ENCODE measurements at places on chromosomes 3 and 15.

DNA sequence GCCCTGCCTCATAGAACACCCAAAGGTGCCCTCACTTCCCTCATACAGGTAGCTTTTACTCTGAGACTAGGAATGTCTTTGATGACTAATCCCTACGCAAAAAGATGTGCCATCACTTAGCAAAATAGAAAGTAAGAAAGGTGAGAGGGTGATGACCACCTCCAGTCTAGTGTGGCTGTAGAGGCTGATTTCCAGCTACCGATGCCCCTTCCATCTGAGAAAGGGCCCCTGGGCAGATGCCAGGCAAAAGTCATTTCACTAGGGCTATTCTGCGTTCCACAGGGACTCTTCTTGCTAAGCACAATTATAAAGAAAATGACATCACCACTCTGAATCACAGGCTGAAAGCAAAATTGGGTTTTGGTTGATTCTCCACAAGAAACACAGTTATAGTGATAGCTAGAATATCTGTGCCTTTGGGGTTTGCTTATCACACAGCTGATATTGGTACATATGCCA is 77.4 kb downstream of the RBPMS2 start:
- no peak for DNase-seq

GRCh38 chr3:14169871-14170270 is 8.5 kb downstream of the XPC start:
- DNase-seq: no peak

DNA sequence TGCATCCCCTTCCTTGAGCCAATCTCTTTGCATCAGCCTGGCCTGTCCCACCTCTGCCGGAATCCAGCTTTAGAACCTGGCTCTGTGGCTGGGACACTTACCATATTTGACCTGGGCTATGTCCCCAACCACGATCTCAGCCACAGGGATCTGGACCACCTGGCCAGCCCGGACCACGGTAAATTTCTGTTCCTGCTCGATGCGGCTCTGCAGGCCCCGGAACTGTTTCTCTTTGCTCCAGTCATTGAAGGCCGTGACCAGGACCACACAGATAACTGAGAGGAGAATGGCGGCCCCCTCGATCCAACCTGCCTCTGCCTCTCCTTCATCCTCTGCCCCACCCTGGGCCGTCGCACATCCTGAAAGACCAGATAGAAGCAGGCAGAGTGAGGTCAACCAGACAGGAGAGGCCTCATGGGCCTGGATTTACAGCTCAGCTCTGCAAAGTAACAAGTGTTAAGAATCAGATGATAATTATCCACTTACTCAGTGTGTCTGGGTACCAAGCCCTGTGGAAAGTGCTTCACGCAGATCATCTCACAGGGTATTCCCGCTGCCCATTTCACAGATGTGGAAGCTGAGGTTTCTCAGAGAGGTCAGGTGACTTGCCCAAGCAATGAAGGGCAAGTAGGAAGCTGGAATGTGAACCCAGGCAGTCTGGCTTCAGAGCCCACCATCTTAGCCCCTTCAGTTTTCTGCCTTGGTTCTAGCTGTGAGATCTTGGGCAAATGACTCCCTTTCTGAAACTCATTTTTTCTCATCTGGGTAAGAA is 81.3 kb upstream of the SEC13 start:
- no peak for DNase-seq

DNA sequence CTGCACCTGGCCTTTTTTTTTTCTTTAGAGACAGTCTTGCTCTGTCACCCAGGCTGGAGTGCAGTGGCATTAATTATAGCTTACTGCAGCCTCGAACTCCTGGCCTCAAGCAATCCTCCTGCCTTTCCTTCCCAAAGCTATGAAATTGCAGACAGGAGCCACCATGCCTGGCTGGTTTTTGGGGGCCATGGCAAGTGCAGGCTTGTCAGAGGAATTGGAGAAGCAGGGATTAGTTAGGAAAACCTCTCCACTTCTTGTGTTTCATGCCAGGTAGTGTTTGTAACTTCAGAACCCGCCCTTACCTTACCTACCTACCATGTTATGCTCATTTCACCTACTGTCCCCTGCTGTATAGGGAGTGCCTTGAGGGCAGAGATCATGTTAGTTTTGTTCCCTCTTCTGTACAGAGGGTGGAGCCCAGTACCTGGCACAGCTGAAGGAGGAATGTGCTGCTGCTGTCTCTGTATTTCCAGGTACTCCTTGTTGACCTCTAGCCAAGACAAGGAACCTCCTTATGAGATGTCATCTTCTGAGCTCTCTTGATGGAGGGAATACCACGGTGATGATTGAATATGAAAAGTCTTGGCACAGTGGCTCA is 43.8 kb downstream of the TRAK1 start:
- no peak for DNase-seq

DNA sequence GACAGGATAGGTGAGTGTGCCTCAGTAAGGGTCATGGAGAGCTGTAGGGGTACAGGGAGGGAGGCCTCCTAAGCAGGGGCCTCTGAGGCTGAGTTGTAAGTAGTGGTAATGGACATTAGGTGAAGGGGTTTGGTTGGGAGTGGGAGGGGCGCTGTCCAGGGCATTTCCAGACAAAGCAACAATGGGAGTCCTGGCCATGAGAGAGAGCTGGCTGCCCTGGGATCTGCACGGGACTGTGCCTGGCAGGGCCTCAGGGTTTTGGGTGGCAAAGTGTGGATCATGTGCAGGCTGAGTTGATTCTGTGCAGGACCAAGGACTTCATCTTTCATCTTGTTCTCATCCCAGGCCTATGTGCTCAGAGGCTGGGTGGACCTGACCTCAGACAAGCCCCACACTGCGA is 4.6 kb downstream of the TTC21A start:
- no peak for DNase-seq

DNA sequence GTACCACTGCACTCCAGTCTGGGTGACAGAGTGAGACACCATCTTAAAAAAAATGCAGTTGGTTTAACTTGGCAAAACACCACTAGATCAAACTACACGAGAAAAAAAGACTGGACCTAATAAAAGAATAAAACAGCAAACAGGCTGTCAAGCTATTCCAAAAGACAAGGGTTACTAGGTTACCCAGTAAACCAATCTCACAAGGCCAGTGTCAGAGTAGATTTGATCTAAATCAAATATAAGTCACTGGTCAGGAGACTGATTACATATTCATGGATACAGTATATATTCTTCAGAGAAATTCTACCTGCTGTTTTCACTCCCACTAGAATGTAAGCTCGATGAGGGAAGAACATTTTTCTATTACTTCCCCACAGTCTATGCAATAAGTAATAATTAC is 2.5 kb upstream of the GANC start:
- DNase-seq: no peak

- peak; percentile 50 for DNase-seq
Observed at GRCh38 chr3:54146506-54147239, 24.3 kb downstream of the CACNA2D3 start.

DNA sequence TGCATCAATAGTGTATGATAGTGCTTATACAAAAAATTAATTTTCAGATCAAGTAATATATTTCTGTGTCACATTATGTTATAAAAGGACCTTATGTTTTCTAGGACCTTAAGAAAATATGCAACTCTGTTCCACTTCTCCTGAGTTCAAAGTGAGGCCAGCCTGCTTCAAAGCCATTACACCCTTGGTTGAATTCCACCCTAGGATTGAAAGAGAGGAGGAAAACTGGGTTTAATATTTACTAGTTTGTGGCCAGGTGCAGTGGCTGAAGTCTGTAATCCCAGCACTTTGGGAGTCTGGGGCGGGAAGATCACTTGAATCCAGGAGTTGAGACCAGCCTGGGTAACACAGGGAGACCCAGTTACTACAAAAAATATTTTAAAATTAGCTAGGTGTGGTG is 32.9 kb upstream of the NR1I2 start:
- DNase-seq: no peak

- no peak for DNase-seq
Observed at GRCh38 chr15:40925863-40926658, 3.1 kb upstream of the DLL4 start.

- DNase-seq: peak; percentile 22
Observed at GRCh38 chr3:23915537-23916108, 1.2 kb downstream of the NKIRAS1 start.

DNA sequence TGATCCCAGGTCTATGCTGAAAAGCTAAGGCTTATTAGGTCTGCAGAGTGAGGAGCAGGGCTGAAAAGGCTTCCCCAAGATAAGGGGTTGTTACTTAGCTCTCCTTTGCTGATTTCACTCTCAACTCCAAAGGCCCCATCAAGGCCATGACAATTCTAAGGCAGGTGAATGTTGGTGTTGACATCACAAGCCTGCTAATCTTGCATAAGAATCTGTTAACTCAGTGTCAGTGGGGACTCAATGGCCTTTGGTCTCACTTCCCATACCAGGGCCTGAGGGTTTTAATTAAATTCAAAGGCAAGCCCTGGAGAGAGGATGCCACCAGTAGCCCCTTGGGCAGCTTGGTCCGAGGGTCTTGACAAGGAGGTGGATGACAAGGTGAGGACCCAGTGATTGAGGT is 9.4 kb upstream of the ALAS1 start:
- no peak for DNase-seq

- no peak for DNase-seq
Observed at GRCh38 chr3:36796881-36797280, 32.5 kb upstream of the DCLK3 start.

- DNase-seq: no peak
Observed at GRCh38 chr15:29090617-29091466, 178.8 kb downstream of the NSMCE3 start.

- no peak for DNase-seq
Observed at GRCh38 chr15:88144921-88145653, 111.5 kb downstream of the NTRK3 start.

GRCh38 chr3:183634707-183635106 is 716 bp upstream of the KLHL24 start:
- DNase-seq: no peak

DNA sequence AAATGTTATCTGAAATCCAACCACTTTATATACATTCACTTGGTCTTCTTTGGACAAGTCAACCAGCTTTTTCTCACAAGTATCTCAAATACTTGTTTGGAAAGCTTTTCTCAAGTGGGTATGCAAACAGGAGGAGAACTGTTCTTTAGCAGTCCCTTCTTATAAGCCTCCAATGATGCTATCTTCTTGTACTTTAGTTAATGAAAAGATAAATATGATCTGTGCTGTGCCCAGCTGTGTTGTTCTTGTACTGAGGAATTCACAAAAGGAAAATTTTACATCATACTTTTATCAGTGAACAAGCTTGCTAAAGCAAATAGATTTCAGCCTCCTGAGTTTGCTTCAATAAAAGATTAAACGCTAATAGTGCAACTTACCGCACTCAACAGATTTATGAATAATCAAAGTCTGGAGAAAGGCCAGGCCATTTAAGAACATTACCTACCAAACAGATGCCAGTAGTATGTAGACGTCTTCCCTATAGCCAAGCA is 395.2 kb downstream of the MECOM start:
- DNase-seq: no peak

DNA sequence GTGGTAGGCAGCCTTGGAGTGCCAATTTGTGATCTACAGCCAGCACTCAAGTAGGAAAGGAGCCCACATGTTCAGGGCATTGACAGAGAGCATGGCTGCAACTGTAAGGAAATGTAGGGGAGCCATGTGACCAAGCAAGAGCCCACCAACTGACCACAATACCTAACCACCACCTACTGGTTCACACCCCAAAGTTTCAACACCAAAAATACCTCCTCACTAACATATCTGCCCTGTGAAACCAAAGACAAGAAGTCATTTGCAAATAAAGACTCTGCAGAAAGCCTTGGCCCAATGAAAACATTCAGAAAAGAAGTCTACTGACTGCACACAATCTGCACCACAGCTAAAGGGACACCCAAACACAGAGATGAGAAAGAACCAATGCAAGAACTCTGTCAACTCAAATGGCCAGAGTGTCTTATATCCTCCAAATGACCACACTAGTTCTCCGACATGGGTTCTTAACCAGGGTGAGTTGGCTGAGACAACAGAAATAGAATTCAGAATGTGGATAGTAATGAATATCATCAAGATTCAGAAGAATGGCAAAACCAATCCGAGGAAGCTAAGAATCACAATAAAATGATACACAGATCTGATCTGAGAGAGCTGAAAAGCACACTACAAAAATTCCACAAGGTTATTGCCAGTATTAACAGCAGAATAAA is 40.6 kb downstream of the SLC9C1 start:
- no peak for DNase-seq

DNA sequence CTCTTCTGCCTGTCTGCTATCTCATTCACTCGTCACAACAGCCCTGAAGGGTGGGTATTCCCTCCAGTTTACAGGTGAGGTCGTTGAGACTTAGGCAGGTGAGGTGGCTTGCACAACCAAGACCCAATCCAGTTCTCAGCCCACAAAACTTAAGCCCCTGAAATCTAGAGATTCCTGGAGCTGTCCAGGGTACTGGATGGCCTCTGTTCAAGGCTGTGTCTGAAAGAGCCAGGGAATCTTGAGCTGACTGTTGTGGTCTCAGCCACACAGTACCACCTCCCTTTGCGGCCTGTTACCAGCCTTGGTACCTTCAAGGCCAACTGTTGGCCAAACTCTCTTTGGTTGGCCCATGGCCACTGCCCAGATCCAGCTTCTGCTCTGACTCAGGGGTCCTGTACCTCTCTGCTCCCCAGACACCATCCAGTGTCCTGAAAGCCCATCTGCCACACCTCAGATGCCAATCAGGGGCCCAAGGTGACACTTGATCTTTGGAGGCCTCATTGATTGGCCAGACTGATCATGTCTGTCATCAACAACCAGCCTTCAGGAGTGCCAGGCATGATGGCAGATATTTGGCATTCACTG is 10.9 kb upstream of the FAM107A start:
- DNase-seq: no peak

GRCh38 chr3:47410801-47411646 is 30.2 kb downstream of the PTPN23 start:
- DNase-seq: no peak

GRCh38 chr15:45635191-45635638 is 386 bp downstream of the SQOR start:
- DNase-seq: no peak

- DNase-seq: no peak
Observed at GRCh38 chr3:5576277-5577011, 388.9 kb downstream of the EDEM1 start.

- DNase-seq: no peak
Observed at GRCh38 chr15:39622660-39623516, 42.0 kb downstream of the THBS1 start.

DNA sequence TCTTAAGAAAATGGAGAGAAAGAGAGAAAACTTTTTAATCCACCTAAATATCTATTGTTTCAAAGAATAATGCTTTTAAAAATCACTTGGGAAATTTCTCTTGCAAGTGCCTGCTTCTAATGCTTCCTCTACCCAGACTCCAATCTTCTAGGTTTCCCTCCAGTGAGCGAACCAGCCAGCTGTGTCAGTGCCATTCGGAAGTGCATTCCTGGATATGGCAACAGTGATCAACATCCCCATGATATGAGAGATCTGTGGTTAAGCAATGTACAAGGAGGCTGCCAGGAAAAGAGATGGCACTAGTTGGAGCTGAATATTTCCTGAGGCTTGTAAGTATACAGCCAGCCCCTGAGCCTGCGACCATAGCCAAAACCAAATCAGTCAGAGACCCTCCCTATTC is 53.3 kb upstream of the KCNMB2 start:
- DNase-seq: peak; percentile 42

GRCh38 chr15:62515696-62516395 is 350.8 kb upstream of the C2CD4B start:
- DNase-seq: no peak

All from fibroblast of gingiva (primary cell).